ENCODE measurements at places on chromosomes 16 and 17.

DNA sequence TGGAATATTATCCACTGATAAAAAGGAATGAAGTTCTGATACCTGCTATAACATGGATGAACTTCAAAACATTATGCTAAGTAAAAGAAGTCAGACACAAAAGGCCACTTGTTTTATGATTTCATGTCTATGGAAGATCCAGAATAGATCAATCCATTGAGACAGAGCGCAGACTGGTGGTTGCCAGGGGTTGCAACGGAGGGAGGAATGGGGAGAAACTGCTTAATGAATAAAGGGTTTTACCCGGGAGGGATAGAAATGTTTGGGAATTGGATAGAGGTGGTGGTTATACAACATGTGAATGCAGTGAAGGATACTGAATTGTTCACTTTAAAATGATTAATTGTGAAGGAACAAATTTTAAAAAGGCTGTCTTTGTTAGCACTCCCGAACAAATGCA is 30.2 kb downstream of the WDR59 start:
- no peak for DNase-seq

- no peak for DNase-seq
These were observed 53.9 kb upstream of the TOB1 start for GRCh38 chr17:50920041-50920410.

- DNase-seq, result no peak
These were observed 103.3 kb downstream of the ABCC6 start for GRCh38 chr16:16120044-16120381.

GRCh38 chr16:22660441-22661160 is 149.9 kb downstream of the NPIPB5 start:
- no peak for DNase-seq

DNA sequence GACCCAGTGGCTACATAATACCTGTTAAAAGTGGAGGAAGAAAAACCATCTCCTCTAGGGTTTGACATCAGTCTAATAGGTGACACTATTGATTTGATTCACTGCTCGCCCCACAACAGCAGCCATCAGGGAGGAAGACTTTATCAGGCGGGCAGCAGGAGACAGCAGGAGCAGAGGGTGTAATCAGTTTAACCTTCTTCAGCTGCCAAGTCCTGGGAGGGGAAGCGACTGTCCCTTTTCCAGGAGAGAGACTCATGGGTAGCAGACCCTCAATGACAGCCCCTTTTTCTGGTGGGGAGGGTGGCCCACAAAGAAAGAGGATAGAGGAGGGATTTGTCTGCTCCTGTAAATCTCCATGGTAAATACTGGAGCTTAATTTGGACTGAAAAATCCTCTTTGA is 291.8 kb downstream of the HAPSTR1 start:
- DNase-seq, result no peak

- no peak for DNase-seq
These were observed 33.5 kb downstream of the TMC6 start for GRCh38 chr17:78095035-78095434.

Measured in fibroblast of upper back skin (primary cell).